AG04450 (cell line): ENCODE measurements at places on chromosomes 16 and 17.

DNA sequence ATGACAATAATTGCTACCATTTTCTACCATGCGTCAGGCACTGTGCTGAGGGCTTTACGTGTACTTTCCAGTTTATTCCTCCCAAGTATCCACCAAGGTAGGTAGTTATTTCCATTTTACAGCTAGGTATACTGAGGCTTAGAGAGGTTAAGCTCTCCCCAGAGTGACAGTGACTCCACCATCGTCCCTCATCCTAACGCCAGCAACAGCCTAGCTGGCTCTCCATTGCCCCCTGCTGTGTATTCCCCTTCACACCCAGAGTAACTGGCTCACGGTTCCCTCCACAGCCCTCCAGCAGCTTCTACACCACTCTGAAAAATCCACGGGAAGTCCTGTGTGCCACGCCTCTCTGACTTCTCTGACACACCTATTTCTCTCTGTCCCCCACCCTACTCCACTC is 7.1 kb upstream of the ASGR1 start:
- no peak for DNase-seq

DNA sequence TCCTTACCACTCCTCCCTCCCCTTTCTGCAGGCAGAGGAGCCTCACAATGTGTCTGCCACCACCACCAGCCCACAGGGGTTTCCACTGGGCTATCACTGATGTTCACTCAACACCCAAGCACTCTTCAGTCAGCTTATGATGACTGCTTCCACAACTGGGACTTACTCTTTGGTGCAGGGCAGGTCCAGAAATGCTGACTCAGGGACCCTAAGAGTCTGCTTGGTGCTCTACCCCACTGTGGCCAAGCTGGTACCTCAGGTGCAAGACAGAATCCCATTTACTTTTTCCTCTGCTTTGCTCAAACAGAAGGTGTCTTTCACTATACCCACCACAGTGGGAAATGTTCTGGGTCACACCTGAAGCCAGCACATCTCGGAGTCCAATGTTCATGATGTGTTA is 40.1 kb downstream of the ZNF267 start:
- no peak for DNase-seq

DNA sequence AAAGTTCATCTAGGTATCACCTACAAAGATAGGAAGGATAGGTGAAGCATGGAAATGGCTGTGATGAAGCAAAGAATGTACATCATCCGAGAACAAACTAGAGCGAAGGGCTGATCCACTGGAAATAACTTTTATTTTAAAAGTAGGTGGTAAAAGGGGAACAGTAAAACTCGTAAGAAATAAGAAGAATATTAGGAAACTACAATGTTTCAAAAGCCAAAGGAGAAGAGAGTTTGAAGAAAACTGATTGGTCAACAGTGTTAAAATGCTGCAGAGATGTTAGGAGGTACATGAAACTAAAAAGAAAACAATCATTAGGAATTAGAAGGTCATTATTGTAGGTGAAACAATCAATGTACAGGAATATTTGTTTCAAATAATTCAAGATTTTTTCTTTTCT is 108.1 kb downstream of the USP32 start:
- DNase-seq: no peak

- DNase-seq: no peak
Observed at GRCh38 chr17:4527134-4527533, 28.1 kb downstream of the MYBBP1A start.

- no peak for DNase-seq
Observed at GRCh38 chr17:20944014-20944865, 98.6 kb downstream of the USP22 start.

DNA sequence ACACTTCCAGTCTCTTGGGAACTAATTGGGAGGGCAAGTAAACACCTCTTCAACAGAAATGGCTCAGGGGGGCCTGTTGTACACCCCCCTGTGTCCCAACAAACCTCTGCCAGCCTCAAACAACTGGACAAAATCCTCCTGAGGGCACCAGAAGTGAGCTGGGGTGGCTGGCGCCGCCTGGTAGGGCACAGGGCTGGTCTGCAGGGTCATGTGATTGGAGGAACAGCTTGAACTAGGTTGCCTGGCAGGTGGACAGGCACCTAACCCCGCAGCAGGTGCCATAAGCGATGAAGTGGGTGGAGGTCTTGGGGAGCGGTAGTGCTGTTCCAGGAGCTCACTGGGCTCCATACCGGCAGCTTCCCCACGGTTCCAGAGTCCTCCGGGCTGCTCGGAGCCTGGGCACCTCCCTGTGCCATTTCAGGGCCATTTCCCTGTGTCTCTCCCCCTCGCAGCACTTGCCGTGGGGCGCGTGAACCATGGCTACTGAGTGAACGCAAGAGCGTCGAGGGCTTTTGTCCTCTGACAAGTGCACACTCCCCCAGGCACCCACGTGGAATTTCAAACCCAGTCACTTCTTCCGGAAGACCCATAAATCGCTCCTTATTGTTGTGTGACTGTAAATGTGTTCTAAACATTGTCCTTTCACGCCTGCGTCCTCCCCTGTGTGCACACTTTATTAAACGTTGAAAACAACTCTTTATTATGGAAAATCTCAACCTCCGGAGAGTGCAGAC is 101.5 kb downstream of the SEC14L1 start:
- no peak for DNase-seq

DNA sequence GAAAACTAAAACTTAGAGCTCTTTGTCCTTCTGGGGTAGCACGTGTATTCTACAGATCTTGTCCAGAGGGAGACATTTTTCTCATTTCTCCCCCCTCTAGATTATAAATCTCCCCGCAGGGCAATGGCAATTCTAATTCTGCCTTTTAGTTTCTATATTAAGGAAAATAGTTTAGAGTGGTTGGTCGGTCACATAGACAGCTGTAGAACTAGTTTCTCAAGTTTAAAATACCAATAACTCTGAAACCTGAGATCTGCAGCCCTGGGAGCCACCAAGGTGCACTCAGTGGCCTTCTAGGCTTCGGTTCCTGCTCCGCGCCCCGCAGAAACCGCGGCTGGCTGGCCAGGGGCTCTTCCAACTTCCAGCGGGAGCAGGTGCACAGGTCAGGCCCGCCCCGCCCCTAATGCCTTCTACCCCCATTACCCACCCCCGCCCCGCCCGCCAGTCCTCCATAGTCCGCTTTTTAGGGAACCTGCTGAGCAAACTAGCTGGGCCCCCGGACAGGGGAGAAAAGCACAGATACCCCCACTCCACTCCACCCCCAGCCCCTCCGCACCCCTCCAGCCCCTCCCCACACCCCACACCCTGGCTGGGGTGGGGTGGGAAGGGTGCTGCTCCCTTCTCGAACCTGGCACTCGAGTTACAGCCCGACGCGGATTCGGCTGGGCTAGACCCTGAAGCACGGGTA is 431 bp downstream of the SLFN11 start:
- no peak for DNase-seq

DNA sequence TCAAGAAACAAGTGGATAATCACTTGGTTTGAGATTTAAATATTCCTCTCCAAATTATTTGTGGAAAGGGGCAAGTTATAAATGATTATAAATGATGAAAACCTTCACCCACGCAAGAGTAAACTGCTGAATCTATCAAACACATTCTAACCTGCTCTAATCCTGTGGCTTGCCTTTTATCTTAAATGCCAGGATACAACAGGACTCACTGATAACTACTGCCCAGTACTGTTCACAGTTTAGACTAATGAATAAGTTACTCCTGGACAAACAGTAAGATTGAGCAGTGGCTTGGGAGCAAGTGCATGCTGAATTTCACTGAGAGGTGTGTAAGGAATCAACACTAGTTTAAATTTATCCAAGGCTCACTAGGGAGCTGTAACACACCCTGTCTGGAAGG is 31.1 kb downstream of the IGF2BP1 start:
- no peak for DNase-seq

DNA sequence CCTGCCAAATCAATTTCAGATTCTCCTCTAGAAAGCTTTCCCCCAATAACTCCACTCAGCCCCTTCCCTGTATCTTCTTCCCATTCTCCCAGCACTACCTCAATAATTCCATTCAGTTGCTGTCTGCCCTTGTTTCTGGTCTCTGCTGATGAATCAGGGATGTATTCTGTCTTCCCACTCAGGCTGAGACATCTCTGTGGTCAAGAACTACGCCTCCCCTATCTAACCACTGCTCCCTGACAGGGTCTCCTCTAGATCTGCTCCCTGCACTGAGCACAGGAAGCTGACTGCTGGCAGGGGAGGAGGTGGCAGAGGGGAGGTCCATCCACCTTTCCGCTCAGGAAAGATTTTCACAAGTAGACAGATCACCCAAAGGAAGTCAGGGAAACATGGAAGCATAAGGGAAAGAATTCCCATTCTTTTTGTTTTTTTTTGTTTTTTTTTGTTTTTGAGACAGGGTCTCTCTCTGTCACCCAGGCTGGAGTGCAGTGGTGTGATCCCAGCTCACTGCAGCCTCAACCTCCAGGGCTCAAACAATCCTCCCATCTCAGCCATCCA is 16.9 kb upstream of the SP2 start:
- DNase-seq: no peak

- DNase-seq: no peak
Observed at GRCh38 chr17:61494325-61495160, 42.3 kb downstream of the TBX4 start.

GRCh38 chr17:45320931-45321461 is 4.2 kb upstream of the MAP3K14 start:
- peak; percentile 73 for DNase-seq

DNA sequence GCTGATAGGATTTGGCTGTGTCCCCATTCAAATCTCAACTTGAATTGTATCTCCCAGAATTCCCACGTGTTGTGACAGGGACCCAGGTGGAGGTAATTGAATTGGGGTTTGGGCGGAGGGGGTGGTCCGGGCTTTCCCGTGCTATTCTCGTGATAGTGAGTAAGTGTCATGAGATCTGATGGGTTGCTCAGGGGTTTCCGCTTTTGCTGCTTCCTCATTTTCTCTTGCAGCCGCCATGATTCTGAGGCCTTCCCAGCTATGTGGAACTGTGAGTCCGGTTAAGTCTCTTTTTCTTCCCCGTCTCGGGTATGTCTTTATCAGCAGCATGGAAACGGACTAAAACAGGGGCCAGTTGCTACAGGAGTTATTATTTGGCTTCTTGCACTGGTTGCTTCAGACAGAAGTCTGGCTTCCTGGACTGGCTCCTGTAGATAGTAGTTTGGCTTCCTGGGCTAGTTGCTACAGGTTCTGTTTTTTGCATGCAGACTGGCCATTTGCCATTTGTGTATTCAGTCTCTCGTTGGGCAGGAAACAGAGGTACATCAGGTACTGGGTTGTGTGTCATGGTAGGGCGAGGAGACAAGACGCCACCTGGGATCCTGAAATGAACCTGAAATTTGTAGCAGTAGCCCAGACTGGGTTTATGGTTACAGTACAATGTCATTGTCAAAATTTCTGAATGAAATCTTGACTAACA is 32.6 kb downstream of the CNTNAP4 start:
- no peak for DNase-seq

GRCh38 chr17:80936723-80937122 is 54.9 kb upstream of the CHMP6 start:
- no peak for DNase-seq

DNA sequence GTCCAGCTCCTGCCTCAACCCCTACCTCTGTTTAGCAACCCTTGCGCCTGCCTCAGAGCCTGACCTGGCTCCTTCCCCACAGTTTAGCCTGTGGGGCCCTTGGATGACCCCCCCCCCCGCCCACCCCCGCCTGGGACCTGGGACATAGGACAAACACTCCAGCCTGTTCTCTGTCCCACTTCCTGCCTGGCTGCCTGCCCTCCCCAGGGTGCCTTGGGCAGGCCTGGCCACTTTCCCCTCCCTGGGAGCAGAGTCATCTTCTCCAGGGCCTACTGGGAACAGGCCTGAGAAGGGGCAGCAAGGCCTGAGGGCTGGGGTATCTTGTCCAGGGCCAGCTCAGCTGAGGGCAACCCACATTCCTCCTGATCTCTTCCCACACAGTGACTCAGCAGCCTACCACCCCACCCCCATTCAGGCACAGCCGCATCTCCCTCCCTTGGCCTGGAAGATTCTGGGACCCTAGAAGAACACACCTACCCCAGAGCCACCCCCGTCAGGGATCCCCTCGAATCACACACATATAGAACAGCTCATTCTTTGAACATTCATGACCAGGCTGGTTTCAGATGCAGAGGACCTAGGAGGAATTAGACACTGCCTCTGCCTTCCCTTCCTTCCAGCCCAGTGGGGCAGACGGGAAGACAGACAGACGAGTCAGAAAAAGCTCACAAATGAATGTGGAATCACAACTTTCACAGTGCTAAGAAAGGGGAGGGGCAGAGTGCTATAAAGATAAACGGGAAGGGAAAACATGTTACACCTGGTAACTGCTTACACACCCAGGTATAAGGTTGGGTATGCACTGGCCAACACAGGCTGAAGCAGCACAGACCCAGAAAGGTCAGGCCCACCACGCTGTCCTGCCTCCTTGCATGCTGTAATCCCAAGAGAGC is 6.0 kb downstream of the FHOD1 start:
- peak; percentile 67 for DNase-seq

- no peak for DNase-seq
Observed at GRCh38 chr17:73735245-73735644, 91.0 kb upstream of the SDK2 start.

GRCh38 chr16:4604401-4604800 is 10.3 kb downstream of the UBALD1 start:
- no peak for DNase-seq

DNA sequence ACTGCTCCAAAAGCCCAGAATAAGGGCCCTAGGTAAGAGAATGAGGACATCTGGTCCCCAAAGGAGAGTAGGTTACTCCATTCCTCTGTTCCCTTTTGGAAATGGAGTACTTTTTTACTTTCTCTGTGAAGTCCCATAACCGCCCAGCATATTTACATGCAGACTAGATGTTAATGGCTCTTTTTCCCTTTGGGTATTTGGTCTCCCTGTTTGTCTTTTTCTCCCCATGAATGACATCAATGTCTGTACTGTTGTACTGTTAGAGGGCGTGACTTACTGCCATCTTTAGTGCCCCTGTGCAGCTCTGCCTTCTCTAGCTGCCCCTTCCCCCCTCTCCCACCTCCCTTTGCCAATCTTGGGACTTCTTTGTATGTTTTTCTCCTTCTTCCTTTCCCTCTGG is 19.0 kb downstream of the GPR179 start:
- no peak for DNase-seq

- DNase-seq: no peak
Observed at GRCh38 chr16:69793526-69793925, 31.4 kb downstream of the WWP2 start.

DNA sequence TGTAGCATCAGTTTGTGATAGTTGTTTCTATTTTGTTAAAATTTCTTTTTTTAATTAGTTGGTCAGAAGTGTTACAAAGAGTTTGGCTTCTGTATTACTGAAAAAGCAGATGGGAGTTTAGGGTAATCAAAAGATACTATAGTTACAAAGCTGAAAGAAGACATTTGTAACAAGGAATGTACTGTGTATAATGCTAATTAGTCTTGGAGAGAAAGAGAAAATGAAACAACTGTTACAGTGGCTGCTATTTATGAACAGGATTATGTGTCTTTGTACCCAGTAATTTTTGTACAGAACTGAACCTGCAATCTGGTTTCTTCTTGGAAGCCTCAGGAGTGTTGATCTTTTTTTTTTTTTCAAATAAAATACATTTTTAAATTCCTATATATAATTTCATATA is 14.3 kb downstream of the GDPD1 start:
- DNase-seq: no peak
